ENCODE measurements at places on chromosomes 4 and X. TPM values are rescaled to one million over a fixed set of nuclear protein-coding genes. Genes with fewer than 3 reads are reported as not detected.

DOK7 gene
- under 0.01 TPM for total RNA-seq

ADGRG2 gene
- under 0.01 TPM for total RNA-seq

CTAG1B gene
- total RNA-seq, result not detected

PABPC1L2B gene
- total RNA-seq, result not detected

TMPRSS11F gene
- total RNA-seq, result not detected

FREM3 gene
- not detected for total RNA-seq

FRMD7 gene
- 0.26 TPM for total RNA-seq

RASGEF1B gene
- 0.51 TPM for total RNA-seq

EGF gene
- 0.83 TPM for total RNA-seq

SPCS3 gene
- total RNA-seq, result 72.3 TPM

MAOB gene
- 4.6 TPM for total RNA-seq

SH3RF1 gene
- total RNA-seq, result 13.0 TPM

SOD3 gene
- total RNA-seq, result 34.8 TPM

MAGEC3 gene
- total RNA-seq, result not detected

ABCE1 gene
- total RNA-seq, result 76.8 TPM

TRIM75 gene
- not detected for total RNA-seq

SPANXD gene
- not detected for total RNA-seq

CENPE gene
- total RNA-seq, result 1.5 TPM

SORBS2 gene
- 0.26 TPM for total RNA-seq

TSPAN7 gene
- not detected for total RNA-seq

DDIT4L gene
- 6.4 TPM for total RNA-seq

FRG2 gene
- not detected for total RNA-seq

TNMD gene
- total RNA-seq, result not detected

CLDN34 gene
- total RNA-seq, result not detected

SPRY1 gene
- total RNA-seq, result 14.9 TPM

DNAAF6 gene
- total RNA-seq, result not detected

RTL5 gene
- total RNA-seq, result 4.5 TPM

MID1IP1 gene
- total RNA-seq, result 132 TPM

HERC5 gene
- 3.3 TPM for total RNA-seq

ARHGAP4 gene
- total RNA-seq, result 1.5 TPM

NAT8L gene
- total RNA-seq, result 0.26 TPM

WNK3 gene
- 0.51 TPM for total RNA-seq

TECRL gene
- not detected for total RNA-seq

SSX2B gene
- not detected for total RNA-seq

MAGED4 gene
- 26.9 TPM for total RNA-seq

LEF1 gene
- total RNA-seq, result 1.8 TPM

GNPDA2 gene
- 23.1 TPM for total RNA-seq

SLC34A2 gene
- total RNA-seq, result not detected

TCEAL7 gene
- total RNA-seq, result 32.5 TPM
